Activated T-helper 17 cell treated with anti-CD3 and anti-CD28 coated beads, Interleukin-2, amount 50 U/mL, for 72 hours (primary cell): ENCODE measurements at places on chromosomes 16 and 17. TPM values are rescaled to one million over a fixed set of nuclear protein-coding genes. Genes with fewer than 3 reads are reported as not detected.
A peak's percentile ranks its signal among the peaks of the same experiment; 100 is the strongest.

The KRTAP4-5 gene
- not detected for total RNA-seq

The OR3A3 gene
- not detected for total RNA-seq

The INCA1 gene
- total RNA-seq: 0.61 TPM

The FOXL1 gene
- total RNA-seq: not detected

The NPIPA2 gene
- 4.6 TPM for total RNA-seq

The CDH8 gene
- not detected for total RNA-seq

The MT1F gene
- total RNA-seq: 5.7 TPM

- no peak for ATAC-seq
Measured at GRCh38 chr16:15592324-15592723, 50.6 kb downstream of the MARF1 start.

DNA sequence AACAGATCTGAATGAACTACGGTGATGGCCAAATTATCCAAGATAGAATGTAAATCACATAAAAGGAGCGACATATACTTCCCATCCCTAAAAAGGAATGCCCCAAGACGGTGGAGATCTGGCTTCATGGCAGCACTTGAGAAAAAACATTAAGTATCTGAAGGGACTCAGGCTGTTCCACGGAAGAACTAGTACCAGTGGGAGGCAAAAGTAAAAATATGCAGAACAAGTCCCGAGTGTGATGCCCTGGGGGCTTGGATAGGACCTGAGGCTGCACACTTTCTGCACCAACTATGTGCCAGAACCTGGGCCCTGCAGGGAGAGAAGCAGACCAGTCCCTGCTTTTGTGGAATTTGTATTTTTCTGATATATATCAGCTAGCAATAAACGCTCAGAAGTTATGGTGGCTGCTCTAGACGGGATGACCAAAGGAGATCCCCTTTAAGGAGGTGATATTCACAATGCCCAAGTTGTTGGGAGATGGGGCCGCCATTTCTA, 539 bp upstream of the CKLF start:
- peak; percentile 7 for ATAC-seq

DNA sequence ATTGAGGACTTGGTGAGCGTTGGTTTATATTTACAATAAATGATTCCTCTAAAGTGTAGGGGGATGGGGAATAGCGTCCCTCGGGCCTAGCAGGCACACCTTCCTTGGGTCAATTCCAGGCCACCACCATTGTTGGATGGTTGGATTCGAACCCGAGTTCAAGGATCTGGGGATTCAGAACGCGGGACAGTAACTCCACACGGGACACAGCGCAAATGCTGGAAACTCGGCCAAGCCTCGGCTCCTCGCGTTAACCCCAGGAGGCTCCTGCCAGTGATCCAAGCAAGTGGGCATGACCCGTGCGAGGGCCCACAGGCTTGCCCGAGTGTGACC, 613 bp downstream of the B9D1 start:
- no peak for ATAC-seq

GRCh38 chr17:15398291-15398690, 56.9 kb upstream of the TEKT3 start:
- ATAC-seq: no peak

DNA sequence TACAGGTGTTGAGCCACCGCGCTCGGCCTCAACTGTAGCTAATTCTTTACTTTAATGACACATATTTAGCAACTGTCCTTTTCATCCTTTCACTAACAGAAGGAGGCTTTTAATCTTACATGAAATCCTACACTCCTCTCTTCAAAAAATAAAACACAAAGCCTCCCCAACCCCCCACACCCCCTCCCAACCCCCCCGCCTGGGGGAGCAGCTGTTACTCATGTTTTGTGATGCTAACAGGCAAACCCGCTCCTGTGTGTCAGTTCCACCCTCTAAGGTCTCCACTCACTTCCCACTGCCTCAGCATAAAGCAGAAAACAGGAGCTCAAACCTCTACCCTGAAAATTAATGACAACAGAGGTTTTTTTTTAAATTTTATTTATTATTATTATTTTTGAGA, 55.4 kb upstream of the SLC25A19 start:
- no peak for ATAC-seq

DNA sequence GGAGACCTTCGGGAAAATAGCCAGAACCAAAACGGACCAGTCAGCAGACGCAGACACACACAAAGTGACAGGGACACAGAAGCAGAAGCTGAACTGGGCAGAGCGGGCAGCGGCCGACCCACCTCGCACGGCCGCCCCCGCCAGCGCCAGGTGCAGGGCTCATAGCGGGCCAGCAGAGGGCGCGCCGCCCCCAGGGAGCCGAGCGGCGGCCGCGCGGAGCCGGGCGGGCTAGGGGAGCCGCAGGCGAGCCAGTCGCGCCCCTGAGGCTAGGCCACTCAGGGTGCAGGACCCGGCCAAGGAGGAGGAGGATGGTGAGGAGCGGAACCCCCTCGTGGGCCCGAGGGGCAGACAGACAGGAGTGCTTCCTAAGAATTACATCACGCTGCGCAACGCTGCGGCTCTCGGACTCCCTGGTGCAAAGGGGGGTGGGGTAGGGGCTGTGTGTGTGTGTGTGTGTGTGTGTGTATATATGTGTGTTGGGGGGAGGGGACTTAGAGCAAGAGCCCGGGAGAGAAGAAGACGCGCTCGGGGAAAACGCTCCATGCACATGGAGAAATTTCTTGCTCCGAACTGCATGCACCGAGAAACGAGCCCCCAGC, 913 bp upstream of the NOG start:
- peak; percentile 65 for ATAC-seq

DNA sequence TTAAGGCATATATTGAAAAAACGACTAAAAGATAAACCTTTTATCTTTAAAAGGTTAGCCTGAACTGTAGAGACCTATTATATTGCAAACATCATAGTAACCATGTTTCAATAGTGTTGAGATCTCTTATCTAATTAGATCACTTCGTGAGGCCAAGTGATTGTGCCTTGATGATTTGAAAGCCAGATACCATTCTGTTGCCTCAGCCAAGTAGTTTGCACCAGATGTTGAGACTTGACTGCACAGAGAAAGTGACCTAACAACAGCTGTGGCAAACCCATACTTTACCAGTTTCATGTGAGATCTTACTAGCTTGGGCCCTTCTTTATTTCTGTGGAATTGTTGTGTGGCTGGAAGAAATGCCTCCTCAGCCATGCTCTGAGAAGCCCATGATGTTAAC, 717.3 kb downstream of the KCNJ2 start:
- ATAC-seq: no peak

DNA sequence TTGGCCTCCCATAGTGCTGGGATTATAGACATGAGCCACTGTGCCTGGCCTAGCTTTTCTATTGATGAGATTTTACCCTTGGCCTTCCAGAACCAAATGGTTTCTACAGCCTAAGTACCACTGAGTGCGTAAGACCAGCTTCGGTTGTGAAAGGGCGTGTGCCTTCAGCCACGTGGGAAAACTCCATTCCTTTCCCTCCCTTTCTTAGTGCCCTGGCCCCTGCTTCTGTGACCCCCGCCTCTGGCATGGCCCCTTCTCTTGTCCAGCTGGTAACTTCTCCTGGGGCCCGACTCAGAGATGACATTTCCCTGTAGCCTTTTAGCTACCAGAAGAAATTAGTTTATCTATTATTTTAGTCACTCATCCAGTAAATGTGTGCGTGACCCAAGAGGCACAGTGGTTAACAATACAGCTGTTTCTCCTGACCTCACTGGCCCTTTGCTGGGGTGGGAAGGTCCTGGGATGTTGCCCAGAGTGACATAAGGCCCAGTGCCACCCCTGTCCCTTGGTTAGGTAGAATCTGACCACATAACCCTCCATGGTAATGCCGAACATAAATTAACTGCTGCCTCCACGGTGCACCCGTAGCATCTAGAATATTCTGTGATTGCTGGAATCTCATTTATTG, 97.3 kb downstream of the PLCG2 start:
- no peak for ATAC-seq

DNA sequence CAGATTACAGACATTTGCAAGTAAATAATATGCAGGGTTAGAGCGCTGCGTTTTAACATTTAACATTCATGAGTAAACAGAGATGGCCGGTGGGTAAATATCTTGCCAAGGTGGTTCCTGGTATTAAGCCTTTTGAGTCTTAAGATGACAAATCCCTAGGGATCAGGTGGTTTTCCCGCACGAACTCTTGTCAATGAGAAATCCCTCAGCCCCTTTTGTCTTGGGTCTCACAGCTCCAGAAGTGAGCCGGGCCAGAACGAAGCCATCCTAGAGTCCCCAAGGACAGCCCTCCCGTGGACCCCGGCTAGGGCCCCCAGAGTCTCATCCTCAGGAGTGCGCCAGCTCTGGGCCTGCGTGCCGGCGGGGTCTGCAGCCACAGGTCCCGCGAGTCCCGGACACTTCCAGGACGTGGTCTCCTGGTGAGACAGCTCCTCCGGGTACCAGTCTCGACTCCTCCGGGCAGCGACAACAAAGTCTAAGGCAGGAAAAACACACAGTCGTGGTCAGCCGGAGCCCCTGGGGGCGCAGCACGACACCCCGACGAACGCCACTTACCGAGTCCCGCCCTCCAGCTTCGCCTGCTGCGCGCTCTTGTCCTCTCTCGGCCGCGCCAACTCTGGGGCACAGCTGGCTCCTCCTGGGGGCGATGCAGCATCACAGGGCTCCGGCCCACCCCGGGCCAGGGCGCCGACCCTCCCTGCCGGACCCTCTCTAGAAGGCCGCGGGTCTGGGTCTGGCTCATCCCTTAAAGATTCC, 13.3 kb downstream of the MIS12 start:
- no peak for ATAC-seq

DNA sequence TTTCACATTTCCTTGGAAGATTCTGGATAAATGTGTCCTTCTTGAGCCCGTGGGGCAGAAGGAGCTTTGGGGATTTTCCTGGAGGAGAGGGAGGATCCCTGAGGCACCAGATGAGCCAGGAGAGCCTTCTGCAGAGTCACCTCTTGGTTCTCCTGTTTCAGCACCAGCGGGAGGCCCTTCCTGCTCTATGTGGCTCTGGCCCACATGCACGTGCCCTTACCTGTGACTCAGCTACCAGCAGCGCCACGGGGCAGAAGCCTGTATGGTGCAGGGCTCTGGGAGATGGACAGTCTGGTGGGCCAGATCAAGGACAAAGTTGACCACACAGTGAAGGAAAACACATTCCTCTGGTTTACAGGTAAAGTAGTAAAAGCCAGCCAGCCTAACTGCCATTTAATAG, 77.1 kb downstream of the ARSG start:
- ATAC-seq: no peak
